Muscle of arm (tissue), 14 donors: ENCODE measurements at places on chromosomes 3 and 15. TPM values are rescaled to one million over a fixed set of nuclear protein-coding genes. Genes with fewer than 3 reads are reported as not detected.

DNA sequence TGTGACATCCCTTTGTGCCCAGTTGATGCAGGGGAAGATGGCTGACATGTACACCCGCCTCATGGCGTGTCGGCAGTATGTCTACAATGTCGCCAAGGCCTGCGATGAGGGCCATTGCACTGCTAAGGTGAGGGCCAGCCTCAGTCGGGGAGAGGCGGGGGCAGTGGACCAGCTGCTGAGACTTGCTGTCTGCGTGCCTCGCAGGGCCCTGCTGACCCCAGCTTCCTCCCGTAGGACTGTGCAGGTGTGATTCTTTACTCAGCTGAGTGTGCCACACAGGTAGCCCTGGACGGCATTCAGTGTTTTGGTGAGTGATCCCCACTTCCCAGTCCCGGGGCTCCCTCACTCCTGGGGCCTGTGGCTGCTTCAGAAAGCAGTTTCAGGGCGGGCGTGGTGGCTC is 10.5 kb downstream of the IVD start:
- DNase-seq = no peak

DNA sequence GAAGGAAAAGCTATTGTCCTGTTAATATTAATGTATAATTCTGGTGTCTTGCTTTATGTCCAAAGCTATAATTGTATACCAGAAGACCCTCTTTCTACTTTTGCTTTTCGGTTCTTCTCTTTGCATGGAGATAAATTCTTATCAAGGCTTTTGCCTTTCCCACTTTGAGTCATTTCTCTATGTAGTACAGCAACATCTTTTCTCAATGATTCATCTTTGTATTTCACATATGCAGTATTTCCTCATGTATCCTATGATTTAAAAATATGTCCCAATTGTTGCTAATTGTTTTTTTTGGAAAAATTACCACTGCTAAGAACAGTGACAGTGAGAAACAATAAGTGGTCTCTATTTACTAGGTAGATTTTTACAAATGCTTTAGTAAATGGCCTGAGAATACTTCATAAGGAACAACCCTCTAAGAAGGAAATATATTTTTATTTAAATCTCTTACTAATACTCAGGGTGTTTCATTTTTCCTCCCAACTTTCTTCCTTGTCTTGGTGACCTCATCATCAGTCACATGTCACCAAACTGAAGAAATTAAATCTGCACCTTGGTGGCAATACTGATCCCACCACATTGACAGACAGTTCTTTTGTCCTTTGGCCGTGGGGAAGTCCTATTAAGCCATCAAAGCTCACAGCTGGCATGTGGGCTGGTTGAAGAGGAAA is 290.6 kb downstream of the SATB1 start:
- DNase-seq = no peak

- peak; percentile 70 for DNase-seq
Observed at GRCh38 chr3:132029182-132029902, 5.5 kb downstream of the CPNE4 start.

DNA sequence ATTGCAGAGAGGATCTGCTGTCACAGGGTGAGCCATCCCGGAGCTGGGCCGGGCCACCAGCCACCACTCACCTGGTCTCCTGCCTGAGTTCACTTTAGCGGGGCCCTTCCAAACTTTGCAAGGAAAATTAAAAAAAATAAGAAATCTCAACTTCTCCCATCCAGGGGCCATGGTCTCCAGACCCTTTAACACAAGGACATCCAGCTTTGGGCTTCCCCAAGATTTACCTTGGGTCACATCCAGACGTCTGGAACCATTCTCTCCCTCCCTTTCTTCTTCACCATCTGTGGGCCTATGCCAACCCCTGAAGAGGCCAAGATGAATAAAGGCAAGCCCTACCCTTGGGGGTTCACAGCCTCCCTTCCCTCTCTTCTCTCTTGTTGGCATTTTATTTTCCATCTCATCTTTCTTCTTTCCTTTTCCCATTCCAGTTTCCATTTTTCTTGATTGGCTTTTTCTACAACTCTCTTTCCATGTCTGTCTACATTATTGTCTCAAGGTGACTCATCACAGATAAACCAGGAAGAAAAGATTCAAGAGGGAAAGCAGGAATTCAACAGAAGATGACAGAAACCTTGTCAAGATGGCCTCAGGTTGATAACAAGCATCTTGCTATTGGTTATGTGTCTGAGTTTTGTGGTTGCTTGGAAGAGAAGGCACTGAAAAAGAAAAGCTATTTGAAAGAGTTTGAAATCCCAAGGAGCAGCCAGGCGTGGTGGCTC is 49.5 kb downstream of the ITGA11 start:
- DNase-seq = no peak

The CTXN2 gene
- polyA plus RNA-seq = not detected

- peak; percentile 24 for DNase-seq
Observed at GRCh38 chr3:24828551-24828950, 333.9 kb upstream of the THRB start.

DNA sequence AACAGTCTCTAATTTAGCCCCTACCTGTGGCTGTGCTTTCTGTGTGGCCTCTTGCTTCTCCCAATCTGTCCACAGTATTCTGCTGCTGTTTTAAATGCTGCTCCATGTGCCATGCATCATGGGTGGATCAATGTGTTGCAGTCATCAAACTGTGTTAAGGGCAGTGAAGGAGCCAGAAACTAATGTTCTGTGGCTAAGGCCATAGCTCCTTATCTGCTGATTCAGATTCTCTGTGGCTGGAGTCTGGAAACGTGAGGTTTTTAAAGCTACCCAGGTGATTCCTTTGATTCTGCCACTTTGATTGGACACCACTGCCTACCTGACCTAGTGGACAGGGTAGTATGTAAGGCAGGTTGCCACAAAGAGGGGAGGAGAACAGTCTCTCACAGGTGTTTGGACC is 44.8 kb downstream of the MORC1 start:
- no peak for DNase-seq

The USP3 gene
- 29.0 TPM for polyA plus RNA-seq

DNA sequence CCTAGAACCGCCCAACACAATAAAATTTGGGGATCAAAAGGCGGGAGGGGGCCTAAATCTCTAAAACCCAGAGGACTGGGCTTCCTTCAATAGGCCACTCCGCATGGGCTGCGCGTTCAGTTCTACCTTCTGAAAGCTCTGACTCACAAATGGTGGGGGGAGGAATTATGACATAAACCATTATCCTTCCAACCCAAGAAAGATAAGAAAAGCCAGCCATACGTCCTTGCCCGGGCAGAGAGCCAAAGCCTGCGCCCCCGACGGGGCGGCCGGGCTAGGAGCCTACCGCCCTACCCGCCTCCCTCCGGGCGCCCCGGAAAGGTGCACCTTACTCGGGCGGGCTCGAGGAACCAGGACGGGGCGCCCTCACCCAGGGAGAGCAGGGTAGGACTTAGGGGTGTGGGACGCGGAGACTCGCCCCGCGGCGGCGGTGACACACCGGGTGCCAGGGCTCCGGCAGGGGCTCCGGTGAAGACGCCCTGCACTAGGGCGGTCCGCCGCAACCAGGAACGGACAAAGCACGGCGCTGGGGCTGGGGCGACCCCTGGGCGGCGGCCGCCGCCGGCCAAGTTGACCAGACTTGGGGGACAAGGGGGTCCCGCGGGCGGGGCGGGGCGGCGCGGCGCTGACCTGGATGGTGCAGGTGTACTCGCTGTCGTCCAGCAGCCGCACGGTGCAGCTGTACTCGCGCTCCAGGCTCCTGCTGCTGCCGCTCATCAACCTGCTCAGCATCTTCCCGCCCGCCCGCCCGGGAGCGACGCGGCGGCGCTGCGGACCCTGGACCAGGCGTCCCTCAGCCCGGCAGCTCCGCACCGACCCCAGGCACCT is 534 bp downstream of the FRMD5 start:
- no peak for DNase-seq

The CX3CR1 gene
- 5.3 TPM for polyA plus RNA-seq

The CNTN3 gene
- 11.0 TPM for polyA plus RNA-seq

DNA sequence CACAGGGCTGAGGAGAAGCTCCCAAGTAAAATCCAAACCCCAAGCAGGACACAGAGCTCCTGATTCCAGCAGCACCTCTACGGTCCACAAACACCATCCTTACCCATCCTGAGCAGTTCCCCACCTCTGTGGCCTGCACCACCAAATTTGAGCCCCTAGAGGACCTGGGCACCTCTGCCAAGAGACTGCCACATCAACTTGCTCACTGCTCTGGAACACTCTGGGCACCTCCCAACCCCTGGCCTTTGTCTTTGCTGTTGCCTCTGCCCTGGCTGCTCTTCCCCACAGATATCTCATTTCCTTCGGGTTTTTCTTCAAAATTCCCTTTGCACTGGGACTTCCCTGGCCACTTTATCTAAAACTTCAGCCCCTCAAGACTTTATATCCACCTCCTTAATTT is 5.8 kb downstream of the RLBP1 start:
- no peak for DNase-seq

The NANOGP8 gene
- not detected for polyA plus RNA-seq

DNA sequence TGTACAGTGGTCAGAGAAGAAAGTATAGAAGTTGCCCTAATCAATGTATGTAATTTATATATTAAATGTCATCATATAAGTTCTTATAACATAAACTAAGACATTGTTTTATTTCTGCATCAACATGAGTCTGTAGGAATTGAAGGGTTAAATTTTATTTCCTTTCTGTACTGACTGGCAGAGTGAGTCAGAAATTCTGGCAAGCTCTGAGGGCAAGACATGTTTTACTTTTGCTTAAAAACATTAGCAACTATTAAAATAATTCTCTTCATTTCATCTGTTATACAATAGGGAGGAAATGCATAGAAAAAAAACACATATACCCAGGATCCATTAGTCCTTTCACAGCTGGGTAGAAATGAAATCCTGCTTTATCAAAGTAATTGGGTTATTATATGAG is 171.4 kb upstream of the ALCAM start:
- DNase-seq = no peak

DNA sequence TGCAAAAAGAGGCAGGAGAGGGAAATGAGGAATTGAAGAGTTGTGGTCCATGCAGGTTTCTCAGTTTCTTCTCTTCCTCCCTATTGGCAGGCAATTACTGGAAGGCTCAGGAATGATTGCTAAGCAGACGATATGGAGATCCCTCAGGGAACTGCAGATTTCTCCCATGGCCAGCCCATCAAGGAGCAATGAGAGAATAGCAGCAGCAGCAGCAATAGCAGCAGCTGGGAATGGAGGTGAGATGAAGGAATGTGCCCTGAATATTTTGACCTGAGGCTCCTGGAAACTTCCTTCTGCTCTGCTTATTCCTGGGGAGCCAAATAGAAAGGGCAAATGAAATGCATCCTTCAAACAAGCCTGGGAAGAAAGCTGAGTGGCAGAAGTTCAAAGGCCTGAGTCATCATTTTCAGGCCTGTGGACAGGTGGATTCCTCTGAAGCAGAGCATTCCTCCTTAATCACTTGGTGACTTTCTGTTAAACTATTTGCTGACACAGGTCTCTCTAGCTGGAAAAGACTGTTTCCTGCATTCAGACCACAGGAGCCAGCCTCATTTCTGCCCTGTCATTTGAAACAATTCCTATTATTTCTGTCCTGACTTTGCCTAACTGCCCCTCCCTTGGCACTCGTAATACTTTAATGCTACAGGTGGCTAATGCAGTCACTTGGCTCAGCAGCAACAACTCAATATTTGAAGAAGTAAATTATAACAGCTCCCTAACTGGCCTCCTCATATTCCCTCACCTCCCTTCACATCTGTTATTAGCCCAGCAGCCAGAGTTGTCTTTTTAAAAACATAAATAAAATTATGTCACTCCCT is 146.9 kb upstream of the GADL1 start:
- no peak for DNase-seq

- no peak for DNase-seq
Observed at GRCh38 chr3:8579096-8579495, 65.5 kb downstream of the SSUH2 start.

DNA sequence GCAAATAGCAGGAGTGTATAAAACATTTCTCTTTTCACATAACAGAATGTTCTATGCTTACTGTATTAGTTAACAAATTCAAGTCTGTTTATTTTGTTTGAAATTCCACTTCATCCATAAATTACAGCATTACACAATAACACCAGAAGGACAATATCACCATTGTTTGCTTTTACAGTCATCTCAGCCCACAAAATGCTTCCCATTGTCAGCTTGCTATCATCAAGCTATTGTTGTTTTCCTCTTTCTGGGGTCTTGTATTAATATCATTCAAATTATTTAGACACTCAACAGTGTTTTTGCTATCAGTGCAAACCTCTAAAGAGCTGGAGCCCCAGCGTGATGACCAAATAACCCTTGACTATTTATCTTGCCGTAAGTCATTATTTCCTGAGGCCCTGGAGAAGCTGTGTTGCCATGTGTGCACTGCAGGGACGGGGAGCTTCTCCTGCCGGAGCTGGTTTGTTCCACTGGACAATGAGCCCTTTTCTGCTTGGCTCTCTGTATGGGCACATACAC is 1.1 kb downstream of the SAMMSON start:
- no peak for DNase-seq

DNA sequence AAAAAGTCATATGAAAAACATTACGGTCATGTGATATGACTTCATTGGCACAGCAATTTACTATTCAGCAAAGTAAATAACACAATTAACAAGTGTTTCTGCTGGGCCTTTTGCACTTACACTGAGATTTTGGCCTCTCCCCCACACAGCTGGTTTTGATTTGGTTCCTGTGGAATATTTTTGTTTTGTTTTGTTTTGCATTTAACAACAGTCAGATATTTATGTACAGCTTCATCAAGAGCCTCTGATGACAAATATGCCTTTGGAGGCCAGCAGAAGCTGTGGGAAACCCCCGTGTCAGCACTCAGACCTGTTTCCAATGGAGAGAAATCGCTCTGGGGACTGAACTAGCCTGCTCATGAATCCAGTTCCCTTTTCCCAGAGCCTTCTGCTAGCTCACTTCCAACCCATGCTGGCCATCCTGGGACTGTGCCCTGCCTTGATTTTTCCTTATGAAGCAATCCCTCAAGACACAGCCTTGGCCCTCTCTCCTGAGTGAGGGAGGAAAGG is 161.9 kb downstream of the ATG7 start:
- DNase-seq = peak; percentile 89

GRCh38 chr15:52331490-52332240 is 36.1 kb upstream of the MYO5C start:
- DNase-seq = peak; percentile 19

DNA sequence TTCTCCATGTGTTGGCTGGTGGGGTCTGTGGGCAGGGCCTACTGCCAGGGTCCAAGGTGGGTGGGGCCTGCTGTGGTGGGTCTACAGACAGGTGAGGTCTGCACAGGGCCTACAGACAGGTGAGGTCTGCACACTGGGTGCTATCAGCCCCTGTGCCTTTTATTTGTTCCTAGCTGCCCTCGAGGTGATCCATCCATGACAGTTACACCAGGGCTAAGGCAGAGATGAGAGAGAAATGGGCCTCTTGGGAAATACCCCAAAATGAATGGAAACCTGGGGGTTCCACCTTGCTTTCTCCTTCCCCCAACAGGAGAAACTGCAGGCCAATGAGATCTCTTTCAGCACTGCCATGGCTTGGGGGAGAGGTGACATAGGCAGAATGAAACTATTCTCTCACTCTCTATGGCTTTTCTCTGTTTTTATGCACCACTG is 36.4 kb downstream of the CFAP100 start:
- DNase-seq = no peak

- DNase-seq = no peak
Observed at GRCh38 chr3:124741027-124741426, 10.8 kb downstream of the UMPS start.
